ENCODE measurements at places on chromosomes 12 and 14.

DNA sequence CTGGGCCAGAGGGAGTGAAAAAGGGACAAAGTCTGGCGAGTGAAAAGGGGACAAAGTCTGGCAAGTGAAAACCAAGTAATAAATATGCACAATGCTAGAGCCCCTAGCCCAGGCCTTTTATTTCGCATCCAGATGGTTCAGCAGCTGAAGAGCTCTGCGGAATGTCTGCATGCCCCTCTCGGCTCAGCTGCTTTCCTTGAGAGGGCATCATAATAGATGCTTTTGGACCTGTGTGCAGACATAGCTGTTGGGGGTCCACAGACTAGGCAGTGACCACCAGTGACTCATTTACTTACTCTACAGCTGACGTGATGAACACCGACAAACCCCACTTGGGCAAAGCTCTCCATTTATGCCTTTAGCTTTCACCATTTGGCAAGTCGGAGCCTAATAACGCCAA, 4.3 kb downstream of the NIN start:
- DNase-seq = no peak

DNA sequence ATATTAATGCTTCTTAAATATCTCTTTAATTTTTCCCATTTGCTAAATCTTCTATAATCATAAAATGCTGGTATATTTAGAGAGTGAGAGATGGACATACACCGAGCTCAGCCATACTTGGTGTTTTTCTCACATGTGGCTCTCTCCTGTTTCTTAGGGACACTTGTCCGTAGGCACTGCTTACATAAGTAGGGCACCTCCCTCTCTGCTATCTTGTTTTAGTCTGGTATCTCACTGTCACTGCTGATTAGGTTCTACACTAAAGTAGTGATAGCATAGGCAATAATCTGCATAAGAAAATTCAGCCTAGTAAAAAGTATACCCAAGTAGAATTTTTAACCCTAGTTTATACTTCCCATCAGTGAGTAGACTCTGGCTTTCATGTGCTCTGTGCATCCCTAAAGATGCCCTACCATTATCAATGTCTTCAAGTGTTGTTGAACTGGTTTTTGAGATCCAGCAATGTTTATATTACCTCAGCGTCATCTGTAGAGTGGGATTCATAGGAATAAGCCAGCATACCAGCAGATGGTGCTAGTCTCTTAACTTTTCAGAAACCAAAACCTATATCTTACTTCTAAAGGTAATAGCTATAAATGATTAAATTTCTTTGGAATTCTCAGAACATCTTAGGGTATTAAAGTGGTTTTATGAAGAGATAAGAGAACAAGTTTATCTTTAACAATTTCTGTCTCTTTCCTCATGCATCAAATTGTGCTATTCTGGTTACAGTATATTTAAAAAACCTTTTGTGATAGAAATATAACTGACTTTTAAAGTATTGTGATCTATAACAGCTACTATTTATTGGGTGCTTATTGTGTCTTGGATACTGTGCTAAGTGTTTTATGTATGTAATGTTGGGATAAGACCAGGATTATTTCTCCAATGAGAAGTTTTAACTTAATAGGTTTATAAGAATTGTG, 32.9 kb downstream of the ARID2 start:
- DNase-seq = no peak

DNA sequence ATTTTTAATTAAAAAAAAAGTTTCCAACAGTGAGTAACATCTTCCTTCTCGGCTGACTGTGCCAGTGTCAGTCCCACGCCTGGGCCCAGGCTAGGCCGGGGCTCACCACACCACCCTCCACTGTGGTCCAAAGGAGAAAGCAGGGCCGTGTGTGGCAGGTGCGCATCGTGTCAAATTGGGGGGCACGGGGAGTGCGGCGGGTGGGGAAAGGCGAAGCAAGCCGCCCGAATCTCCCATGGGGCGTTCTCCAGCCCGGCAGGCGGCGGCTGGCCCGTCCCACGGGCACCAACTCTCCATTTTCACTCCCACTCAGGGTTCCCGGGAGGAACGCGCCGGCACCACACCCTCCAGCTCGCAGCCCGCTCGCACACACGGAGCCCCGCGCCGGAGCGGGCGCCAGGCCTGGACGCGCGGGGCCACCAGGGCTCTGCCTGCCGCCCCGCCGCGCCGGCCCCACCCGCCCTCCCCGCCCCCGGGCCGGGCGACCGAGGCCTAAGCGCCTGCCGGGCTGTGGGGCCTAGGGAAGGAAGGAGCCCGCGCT, 604 bp downstream of the EEA1 start:
- peak; percentile 50 for DNase-seq

DNA sequence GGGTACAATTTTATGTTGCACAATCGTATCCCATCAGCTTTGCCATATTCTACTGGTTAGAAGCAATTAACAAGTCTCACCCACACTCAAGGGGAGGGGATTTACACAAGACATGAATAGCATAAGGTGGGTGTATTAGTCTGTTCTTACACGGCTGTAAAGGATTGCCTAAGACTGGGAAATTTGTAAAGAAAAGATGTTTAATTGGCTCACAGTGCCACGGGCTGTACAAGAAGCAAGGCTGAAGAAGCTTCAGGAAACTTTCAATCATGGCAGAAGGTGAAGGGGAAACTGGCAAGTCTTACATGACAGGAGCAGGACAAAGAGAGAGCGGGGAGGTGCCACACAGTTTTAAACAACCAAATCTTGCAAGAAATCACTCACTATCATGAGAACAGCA, 231.8 kb upstream of the AMIGO2 start:
- DNase-seq = no peak

- peak; percentile 68 for DNase-seq
Observed at GRCh38 chr14:24806061-24806678, 172.2 kb upstream of the GZMB start.

- no peak for DNase-seq
Observed at GRCh38 chr12:75831402-75831801, 200.2 kb downstream of the PHLDA1 start.

DNA sequence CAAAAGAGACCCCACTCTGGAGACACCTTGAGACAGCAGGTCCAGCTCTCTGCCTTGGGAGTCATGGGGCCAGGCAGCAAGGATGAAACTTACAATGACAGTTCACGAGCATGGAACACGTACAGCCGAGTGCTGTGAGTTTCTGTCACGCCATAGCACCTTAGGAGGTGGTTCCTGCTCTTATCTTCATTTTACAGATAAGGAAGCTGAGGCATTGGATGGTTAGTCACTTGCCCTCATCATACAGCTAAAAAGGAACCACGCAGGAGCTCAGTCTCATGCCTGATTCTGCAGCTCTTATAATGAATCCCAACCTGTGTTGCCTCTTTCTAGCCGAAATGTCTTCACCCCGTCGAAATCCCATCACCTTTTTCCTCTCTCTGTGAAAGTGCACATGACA, 39.9 kb downstream of the C14orf132 start:
- no peak for DNase-seq

DNA sequence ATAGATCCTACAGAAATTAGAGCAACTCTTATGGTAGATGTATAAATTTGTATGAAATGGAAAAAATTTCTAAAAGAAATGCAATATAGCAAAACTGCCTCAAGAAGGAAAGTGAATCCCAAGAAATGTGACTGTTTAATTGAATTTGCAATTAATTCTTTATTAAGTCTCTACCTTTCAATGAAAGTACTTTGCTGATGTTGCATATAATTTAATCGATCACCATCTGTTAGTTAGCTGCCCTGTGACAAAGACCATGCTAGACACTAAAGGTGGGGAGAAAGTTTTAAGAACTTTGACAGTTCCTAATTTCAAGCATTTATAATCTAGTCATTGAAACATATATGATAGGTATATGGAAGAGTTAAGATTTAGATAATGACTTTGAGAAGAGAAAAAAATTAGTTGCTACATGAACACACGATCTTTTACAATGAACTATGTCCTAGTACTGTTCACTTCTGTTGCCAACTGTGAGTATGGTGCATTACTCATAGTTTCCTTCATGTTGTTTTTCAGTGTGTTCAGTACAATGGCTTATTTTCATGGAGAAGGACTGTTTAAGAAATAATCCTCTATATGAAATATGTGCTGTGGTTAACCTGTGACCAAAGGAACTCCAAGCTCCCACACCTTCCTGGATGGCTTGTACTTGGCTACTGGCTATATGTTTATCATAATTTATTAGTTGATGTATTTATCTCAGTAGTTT, 128.4 kb downstream of the METTL25 start:
- DNase-seq = no peak

GRCh38 chr12:41769810-41770209, 374.9 kb downstream of the GXYLT1 start:
- no peak for DNase-seq

- DNase-seq = no peak
Observed at GRCh38 chr14:63705561-63706070, 22.2 kb downstream of the SGPP1 start.

GRCh38 chr14:85909581-85909980, 379.6 kb downstream of the FLRT2 start:
- no peak for DNase-seq

- DNase-seq = no peak
Observed at GRCh38 chr12:3307389-3307788, 183.6 kb upstream of the PRMT8 start.

DNA sequence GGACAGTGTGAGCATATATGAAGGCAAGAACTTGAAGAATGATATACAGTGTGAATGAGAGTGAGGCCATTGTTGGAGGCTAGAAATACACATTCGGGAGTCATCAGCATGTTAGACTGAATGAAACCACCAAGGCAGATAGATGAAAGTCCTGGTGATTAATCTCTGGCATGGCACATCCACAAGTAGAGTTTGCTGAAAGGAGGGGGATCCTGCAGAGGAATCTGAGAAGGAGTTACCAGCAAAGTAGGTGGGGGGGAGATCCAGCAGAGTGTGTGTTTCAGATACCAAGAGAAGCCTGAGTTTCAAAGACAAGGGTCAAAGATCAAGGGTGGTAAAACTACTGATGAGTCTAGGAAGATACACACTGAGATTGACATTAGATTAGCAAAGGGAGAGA, 426.7 kb upstream of the DCN start:
- no peak for DNase-seq

DNA sequence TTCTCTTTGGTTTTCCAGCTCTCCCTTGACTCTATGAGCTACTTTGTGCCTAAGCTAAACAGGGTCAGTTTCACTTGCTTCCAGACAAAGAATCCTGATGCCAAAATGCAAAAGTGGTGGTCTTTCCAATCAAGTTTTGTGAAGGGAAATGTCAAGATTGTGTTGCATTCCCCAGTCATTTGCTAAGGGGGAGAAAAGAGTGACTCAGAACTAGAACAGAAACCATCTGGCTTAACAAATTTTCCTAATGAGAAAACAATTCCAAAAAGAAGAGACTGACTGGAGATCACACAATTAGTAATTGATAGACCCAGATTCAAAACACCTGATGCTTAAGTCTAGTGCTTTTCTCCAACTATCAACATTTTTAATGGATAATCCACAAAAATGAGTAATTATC, 235.1 kb upstream of the DIO2 start:
- no peak for DNase-seq

GRCh38 chr12:91523831-91524230, 341.2 kb upstream of the DCN start:
- no peak for DNase-seq

GRCh38 chr12:91093341-91093740, 18.0 kb downstream of the LUM start:
- DNase-seq = no peak

- peak; percentile 50 for DNase-seq
Observed at GRCh38 chr12:8052679-8053078, 13.5 kb downstream of the C3AR1 start.

DNA sequence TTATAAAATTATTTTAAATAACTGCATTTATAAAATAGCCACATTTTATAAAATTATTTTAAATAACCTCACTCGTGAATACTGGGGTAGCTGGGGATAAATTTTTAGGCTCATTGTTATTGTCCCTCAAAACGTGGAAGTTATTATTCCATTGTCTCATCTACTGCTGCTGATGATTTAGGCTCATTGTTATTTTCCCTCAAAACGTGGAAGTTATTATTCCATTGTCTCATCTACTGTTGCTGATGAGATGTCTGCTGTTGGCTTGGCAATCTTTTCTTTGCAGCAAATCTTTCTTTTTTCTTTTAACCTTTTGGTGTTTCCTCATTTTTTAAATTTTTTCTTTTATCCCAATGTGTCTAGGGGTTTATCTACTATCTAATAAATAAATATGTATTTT, 182.6 kb upstream of the PZP start:
- DNase-seq = no peak

DNA sequence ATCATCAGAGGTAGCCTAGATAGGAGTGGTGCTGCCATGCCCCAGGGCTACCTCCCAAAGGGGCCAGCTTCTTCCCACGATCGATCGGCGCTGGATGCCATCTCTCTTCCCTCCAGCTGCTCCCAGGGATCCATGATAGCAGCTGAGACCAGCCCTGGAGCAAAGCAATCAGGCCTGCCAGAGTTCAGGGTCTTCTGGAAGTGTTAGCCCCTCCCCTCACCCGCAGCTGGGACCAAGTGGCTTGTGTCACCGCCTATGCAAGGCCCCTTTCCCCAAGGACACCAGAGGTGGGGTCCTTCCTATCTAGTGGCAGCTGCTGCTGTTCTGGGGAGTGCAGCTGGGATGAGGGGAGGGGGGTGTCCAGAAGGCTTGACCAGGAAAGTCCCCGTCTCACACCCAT, 87.0 kb downstream of the IRF2BPL start:
- no peak for DNase-seq

DNA sequence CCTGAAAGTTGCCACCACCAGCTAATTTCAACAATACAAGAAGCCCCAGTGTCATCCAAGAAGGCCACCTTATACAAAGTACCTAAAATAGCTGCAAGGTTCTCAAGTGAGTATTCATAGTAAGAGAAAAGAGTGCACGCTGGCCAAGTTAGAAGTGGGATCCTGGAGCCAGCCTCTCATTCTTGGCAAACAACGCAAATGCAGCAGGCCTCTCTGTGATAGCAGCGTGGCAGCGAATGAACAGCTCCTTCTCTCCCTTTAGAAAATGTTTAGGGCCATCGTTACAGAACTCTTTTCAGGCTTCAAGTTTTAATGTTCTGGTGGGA, 78.0 kb upstream of the IFNG-AS1 start:
- DNase-seq = peak; percentile 56

DNA sequence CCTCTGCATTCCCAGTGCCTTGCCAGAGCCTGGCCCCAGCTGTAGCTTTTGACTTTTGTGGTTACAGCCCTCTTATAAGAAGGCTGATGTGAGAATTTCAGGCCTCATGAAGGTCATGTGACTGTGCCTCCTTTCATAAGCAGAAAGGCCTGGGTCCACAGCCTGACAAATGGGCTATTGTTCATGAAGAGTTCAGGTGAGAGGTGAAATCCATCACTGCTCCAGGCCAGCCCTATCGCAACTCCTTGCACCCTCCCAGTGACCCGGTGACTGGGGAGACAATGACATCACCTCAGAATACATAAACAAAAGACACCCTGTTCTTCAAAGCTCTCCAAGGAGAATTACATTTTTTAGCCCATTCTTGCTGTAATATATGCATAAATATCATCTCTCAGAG, 321.5 kb downstream of the PCNX1 start:
- DNase-seq = no peak

GRCh38 chr14:105294142-105294597, 6.6 kb downstream of the BRF1 start:
- DNase-seq = peak; percentile 82

- no peak for DNase-seq
Observed at GRCh38 chr14:42138406-42138805, 531.7 kb downstream of the LRFN5 start.
